ENCODE measurements at places on chromosomes 16 and 17. TPM values are rescaled to one million over a fixed set of nuclear protein-coding genes. Genes with fewer than 3 reads are reported as not detected.
A peak's percentile ranks its signal among the peaks of the same experiment; 100 is the strongest.

The SDK2 gene
- polyA plus RNA-seq, result 3.2 TPM

The TGFB1I1 gene
- polyA plus RNA-seq, result 0.16 TPM

The TBC1D3G gene
- not detected for polyA plus RNA-seq

The MARVELD3 gene
- not detected for polyA plus RNA-seq

The MYLK3 gene
- polyA plus RNA-seq, result 0.09 TPM

The CDRT4 gene
- polyA plus RNA-seq, result 23.0 TPM

The ZNF48 gene
- polyA plus RNA-seq, result 4.0 TPM

The FAM234A gene
- 35.1 TPM for polyA plus RNA-seq

The DNASE1 gene
- 36.2 TPM for polyA plus RNA-seq

The MT1A gene
- polyA plus RNA-seq, result not detected

GRCh38 chr17:77002103-77003045 is 134.2 kb downstream of the MGAT5B start:
- no peak for DNase-seq

DNA sequence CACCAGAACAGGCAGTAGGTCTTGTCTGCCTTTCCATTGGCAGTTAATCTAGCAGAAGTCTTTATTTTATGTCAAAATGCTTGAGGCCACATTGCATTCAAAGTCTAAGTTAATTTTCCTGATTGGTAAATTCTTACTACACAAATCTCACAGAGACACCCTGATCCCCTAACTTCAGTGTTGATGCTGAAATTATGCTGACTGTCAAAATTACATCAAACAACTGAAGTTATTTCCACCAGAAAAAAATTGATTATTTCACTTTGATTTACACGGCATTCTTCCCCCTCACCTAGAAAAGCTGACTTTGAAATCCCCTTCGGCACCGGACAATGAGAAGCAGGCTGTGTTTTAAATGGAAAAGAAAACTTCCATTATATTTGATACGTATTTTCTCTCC is 99.1 kb downstream of the MAF start:
- DNase-seq, result no peak

GRCh38 chr16:9957433-9957832 is 224.8 kb downstream of the GRIN2A start:
- no peak for DNase-seq

GRCh38 chr17:64596439-64596838 is 65.7 kb downstream of the SMURF2 start:
- no peak for DNase-seq

DNA sequence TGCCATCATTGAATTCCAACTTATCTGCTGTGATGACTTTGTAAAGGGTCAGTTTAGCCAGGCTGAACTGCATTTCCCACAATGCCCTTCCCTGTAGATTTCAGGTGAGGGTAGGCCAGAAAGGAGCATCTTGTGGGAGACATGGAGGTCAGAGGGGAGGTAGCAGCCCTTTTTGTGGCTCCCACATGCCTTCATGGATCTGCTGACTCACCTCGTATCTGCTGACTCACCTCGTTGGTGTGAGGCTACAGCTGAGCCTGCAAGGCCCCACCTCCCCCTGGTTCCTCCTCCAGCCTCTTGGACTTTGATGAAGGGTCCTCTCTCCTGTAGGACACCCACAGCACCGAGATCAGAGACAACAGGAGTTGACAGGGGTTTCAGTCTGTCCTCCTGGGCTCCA is 102.5 kb downstream of the SALL1 start:
- no peak for DNase-seq

DNA sequence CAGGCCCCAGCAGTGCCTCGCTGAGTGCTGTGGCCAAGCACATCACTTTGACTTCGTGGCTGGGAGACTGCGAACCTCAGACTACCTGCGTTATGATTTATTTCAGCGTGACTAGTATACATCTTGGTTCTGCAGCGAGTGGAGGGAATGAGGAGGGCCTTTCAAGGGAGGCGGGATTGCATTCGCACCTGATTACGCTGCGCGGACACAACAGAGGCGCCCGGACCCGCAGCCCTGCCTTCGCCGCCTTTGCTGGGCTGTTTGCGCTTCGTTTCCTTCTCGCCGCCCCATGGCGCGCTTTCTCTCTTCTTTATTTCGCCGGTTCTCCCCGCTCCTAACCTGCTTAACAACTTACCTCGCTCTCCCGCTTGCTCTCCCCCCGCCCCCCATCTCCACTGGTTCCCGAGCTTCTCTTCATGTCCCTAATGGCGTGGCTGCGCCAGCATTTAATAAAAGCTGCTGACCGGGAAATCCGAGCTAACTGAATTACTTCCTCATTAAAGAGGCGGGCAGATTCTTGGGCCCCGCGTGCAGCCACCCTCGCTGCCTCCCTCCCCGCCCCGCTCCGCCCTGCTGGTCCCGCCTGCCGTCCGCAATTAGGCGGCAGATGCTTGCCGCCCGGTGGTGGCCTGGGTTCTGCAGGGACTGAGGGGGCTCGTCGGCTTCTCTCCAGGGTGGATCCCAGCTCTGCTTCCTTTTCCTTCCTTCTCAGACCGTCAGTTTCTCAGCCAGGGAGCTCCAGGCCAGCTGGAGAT is 257.6 kb upstream of the SDK2 start:
- DNase-seq, result peak; percentile 16

- no peak for DNase-seq
These were observed 19.0 kb downstream of the UNKL start for GRCh38 chr16:1395444-1396031.

DNA sequence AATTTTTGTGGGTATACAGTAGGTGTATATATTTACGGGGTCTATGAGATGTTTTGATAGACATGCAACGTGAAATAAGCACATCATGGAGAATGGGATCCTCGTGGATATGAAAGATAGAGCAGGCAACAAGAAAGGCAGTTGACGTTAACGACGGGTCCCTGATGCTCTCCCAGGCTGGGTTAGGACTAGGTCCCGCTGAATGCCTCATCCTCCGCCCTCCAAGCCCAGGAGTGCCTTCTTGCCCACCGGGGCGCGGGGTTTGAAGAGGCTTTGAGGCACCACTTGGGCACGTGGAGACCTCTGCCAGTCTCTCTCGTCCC is 9.5 kb upstream of the ZFP90 start:
- DNase-seq, result no peak

DNA sequence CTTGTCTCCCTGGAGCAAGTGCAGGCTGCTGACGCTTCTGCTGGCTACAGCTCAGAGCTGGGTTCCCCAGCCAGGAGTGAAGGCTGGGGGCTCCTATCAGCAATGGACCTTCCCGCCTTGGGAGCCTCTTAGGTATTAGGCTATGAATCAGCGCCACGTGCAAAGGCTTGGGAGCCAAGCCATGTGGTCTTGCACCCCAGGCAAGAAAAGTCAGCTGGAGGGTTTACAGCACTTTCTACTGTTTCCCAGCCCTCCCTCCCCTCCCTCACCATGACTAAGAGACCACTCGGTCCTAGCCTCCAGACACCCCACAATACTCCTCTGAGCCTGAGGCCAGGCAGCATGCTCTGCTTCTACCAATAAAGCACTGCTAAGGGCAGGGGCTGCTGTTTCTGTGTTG is 12.3 kb downstream of the EPX start:
- no peak for DNase-seq

- peak; percentile 30 for DNase-seq
These were observed at the start of gene TNK1 for GRCh38 chr17:7380855-7381683. TNK1 (plus strand) TSS chr17:7381089; CDS start chr17:7382927, 1,838 bp downstream.

GRCh38 chr16:68402748-68403040 is 45.6 kb downstream of the SMPD3 start:
- no peak for DNase-seq

DNA sequence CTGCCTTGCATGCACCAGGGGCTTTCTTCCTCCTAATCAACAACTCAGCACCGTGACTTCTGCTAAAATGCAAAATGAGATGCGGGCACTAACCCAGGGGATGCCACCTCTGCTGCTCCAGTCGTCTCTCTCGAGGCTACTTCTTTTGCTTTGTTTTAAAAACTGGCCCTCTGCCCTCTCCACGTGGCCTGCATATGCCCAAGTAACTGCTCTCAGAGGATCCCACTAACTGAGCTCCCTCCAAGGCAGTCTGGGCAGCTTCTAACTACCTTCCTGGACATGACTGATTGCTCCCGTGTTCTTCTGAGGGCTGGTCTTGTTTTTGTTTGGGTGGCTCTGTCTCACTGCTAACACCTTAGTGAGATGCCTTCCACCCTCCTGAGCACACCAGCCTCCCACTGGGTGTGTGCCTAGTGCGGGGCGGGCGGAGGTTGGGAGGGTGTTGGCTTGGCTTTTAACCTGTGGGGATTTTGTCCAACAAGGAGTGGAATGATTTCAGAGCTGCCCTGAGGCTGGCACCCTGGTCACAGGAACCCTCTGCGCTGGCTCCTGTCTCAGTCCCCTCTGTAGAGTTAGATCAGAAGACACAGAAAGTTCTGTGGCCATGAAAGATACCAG is 8.9 kb upstream of the LGALS9 start:
- no peak for DNase-seq

GRCh38 chr17:59155439-59156177 is at the start of gene PRR11:
PRR11 (plus strand) TSS chr17:59155746; CDS start chr17:59169753, 14,007 bp downstream.
- DNase-seq, result no peak

DNA sequence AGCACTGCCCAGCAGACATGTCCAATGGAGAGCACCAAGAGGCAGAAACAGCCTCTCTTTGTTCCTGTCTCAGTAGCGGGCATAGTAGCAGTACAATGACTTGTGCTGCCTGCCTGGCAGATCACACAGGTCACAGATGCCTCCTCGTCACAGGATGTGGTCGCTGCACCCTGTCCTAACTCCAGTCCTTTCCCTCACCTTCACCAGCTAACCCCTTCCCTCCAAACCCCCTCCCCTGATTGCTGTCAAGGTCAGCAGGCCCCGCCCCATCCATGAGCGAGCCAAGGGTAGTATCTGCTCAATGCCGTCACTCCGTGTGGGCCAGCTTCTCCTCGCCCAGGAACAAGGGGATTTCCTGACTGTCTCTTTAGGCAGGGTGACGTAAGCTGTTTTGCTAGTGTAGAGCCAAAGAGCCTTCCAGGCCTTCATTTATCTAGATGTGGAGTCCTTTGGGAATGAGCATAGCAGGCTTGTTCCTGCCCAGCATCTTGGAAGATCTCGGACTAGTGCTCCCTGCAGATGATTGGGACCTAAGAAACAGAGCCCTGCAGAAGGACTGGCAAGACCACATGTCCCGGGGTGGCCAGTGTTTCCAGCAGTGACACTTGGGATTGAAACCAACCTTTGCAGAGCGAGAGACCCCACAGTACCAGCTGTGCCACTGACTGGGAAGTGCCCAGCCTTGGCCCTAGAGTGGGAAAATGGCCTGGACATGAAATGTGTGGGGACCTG is 75.9 kb upstream of the TNRC6C start:
- DNase-seq, result peak; percentile 92

- peak; percentile 71 for DNase-seq
These were observed 12.9 kb upstream of the ELAC2 start for GRCh38 chr17:13030459-13031300.

DNA sequence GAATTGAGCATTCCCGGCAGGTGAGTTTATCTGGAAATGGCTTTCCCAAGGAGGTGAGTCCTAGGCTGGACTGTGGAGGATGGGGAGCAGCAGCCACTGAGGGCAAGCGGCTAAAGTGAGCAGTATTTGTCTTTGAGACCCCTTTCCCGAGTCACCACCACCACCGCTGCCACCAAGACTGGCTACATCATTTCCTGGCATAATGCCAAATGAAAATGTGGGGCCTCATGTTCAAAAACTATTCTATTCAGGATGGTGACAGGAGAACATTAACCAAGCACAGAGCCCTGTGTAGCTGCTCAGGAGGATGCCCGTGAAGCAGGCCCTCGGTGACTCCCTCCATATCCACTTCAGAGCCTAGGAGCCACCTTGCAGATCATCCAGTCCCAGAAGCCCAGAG is 46.0 kb downstream of the NOG start:
- DNase-seq, result no peak

GRCh38 chr17:65730711-65731169 is 169.3 kb upstream of the AXIN2 start:
- no peak for DNase-seq

GRCh38 chr17:51709694-51710633 is 448.6 kb downstream of the CA10 start:
- DNase-seq, result no peak

DNA sequence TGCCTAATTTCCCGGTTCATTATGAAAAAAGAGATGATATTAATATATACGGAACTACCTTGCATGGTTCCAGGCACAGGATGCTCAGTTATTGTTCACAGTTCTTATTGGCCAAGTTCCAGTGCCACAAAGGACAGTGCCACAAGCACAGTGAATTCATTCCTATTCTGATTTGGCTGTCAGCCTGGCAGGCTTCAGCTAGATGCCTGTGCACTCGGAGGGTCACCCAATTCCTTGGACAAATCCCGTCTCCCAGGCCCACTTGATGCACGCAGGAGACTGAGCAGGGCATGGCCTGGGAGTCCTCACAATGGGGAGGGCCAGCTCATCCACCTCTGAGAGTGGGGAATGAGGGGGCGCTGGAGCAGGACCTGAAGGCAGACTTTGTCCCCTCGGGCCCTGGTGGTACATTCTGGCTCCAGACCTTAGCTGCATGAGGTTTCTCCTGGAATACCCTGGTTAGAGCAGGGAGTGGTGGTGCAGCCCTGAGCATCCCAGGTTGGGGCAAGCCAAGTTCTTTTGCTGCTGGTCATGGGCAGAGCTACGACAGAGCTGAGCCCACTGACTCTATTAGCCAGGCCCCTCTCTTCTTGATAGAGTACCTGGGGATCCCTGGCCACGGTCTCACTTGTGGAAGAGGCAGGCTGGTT is 41.4 kb downstream of the MIS12 start:
- no peak for DNase-seq

DNA sequence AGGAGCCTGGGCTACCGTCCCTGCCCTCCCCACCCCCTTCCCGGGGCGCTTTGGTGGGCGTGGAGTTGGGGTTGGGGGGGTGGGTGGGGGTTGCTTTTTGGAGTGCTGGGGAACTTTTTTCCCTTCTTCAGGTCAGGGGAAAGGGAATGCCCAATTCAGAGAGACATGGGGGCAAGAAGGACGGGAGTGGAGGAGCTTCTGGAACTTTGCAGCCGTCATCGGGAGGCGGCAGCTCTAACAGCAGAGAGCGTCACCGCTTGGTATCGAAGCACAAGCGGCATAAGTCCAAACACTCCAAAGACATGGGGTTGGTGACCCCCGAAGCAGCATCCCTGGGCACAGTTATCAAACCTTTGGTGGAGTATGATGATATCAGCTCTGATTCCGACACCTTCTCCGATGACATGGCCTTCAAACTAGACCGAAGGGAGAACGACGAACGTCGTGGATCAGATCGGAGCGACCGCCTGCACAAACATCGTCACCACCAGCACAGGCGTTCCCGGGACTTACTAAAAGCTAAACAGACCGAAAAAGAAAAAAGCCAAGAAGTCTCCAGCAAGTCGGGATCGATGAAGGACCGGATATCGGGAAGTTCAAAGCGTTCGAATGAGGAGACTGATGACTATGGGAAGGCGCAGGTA is 762 bp downstream of the CDK12 start:
- no peak for DNase-seq

GRCh38 chr17:57051886-57052361 is 33.1 kb upstream of the AKAP1 start:
- no peak for DNase-seq

DNA sequence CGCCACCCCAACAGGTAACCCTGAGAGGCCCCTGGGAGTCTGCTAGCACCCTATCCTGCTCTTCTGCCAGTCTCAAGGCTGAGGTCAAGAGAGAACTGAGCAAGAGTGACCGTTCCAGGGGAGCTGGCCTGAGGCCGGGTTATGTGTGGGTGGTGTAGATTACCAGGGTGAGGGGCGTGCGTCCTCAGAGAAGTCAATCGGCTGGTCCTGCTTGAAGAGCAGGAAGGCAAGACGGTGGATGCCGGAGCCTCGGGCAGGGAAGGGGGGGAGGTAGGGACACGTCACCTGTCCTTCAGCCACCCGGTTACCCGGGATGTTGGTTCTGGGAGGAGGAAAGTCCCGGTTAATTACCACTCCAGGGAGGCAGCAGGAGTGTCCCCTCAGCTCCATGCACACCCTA is 2.6 kb upstream of the TRIM65 start:
- DNase-seq, result peak; percentile 21

All from B cell (primary cell).